Hippocampal formation (tissue), 2 donors: ENCODE measurements at places on chromosomes 4 and X.
A peak's percentile ranks its signal among the peaks of the same experiment; 100 is the strongest.

- no peak for DNase-seq
Observed at GRCh38 chrX:122475306-122475705, 708.8 kb upstream of the GRIA3 start.

DNA sequence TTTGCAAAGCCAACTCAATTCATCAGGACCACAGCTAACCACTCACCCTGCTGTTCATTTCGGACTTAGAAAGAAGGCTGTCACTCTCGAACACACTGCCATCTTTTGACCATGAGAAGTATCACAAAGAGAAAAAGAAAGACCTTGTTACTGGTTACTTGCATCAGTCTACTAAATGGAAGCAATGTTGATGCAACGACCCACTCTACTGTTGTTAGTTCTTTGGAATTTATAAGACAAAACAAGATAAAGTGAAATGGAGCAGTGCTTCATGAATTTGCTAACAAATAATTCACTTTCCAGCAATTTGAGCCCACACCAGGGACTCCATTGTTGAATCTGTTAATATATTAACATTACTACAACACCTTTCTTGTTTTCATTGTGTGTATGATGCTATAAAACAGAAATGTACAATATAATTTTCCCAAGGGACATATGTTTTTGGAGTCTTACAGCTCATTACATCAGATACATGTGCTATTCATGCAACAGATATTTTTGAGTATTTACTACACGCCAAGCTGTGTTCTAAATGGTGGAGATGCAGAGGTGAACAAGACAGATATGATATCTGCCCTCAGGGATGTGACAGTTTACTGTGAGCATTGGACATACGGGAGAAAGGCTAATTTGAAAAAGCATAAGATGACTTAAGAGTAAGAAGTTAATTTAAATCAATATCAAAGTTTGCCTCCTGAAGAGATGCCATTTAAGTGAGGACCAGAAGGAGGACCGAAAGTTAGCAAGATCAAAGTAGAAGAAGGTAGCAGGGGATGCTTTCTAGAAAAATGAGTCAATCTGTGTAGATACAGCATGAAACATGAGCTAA is 87.2 kb downstream of the AREG start:
- peak; percentile 49 for DNase-seq

- no peak for DNase-seq
Observed at GRCh38 chrX:16210061-16210460, 42.8 kb downstream of the MAGEB17 start.

- no peak for DNase-seq
Observed at GRCh38 chr4:159526172-159526571, 423.3 kb downstream of the RAPGEF2 start.

- DNase-seq, result no peak
Observed at GRCh38 chr4:39873823-39874222, 103.9 kb downstream of the PDS5A start.

GRCh38 chr4:89069481-89069880 is 12.5 kb upstream of the FAM13A start:
- no peak for DNase-seq

DNA sequence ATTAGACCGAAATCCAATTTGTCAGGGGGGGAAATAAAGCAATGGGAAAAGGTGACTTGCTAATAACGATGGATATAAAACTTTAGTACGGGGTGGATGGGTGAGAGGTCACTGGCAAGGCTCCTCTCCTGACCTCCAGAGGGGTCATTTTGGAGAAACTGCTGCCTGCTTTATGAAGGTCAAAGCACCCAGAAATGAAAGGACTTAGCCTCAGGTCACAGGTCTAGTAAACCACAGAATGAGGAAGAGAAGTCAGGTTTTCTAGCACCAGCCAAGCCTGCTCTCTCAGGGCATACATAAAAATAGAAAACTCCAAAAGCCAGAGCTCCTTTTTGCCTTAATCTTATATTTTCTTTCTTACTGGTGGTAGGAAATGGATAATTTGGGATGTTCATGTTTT is 134.2 kb downstream of the SHROOM3 start:
- no peak for DNase-seq

GRCh38 chr4:183430317-183430993 is 14.0 kb upstream of the CDKN2AIP start:
- no peak for DNase-seq

- DNase-seq, result no peak
Observed at GRCh38 chr4:176814770-176815169, 22.0 kb upstream of the VEGFC start.

DNA sequence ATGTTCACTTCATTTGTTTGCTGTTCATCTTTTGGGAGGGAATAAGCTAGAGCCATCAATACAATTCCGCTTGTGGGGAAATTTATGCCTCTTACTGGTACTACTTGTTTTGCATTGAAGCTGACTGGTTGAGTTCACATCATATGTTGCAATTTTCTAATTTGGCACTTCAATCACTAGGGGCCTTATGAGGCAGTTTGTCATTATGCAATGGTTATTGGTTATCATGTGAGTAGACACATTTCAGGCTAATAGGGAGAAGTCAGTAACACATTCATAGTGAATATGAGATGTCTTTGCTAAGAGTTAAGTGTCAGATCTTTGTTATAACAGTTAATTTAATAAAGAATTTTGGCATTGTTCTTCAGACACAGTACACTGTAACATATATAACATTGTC is 5.0 kb downstream of the RPL36A start:
- no peak for DNase-seq

DNA sequence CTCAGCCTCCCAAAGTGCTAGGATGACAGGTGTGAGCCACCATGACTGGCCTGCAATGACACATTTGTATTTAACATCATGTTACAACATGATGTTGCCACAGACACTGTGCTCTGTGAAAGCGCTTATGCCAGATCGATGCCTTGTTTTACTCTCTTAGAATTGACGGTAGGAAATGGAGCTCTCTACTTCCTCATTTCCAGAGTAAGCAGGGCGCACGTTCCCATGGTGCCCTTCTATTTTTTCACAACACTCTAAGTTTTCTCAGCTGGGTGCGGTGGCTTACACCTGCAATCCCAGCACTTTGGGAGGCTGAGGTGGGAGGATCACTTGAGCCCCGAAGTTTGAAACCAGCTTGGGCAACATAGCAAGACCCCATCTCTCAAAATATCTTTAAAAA is 60.7 kb upstream of the DHRSX start:
- no peak for DNase-seq

GRCh38 chrX:46573892-46574773 is 568 bp downstream of the CHST7 start:
- no peak for DNase-seq

DNA sequence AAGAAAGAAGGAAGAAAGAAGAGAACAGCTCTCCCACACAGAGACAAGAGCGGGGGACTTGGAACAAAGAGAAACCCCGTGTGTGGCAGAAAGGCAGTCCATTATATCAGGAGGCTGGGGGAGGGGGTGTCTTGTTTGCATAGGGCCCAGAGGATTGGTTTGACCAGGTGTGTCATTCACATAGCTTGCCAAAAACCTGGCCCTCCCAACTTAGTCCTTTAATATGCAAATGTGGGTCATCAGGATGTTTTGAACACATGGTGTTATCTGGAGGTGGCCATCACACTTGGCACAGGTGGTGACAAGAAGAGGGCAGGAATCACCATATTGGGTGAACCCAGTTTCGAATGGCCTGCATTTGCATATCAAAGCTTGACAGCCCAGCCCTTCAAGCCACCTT is 111.7 kb downstream of the LINC00632 start:
- no peak for DNase-seq

DNA sequence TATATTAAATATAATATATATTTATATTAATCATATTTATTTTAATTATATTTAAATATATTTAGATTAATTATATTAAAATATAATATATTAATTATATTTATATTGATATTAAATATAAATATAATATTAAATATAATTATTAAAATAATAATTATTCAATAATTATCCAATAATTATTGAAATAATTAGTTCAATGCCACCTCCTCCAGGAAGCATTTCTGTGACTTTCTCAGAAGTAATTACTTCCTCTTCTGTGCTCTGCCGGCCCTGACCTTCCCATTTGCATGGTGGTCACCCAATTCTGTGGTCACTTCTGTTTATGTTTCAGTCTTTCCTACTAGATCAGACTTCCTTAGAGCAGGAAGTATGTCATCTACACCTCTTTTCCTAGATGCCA is 45.8 kb downstream of the EVC2 start:
- no peak for DNase-seq

- DNase-seq, result peak; percentile 72
Observed at GRCh38 chr4:98565681-98566301, 92.6 kb downstream of the TSPAN5 start.

DNA sequence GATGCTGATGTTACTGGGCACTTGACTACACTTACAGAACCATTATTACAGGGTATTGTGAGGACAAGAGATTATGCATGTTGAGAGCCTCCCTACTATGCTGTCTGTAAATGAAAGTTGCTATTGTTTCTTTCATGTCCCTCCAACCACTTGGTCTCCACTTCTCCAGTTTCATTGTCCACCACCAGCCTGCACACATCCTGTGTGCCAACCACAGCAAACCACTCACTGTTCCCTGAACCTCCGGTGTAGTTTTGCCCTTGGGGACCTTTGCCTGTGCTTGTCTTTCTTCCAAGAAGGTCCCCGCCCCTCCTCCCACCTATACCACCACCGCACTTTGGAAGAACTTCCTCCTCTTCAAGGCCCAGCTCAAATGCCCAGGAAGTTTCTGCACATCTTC is 43.1 kb upstream of the AFF2 start:
- DNase-seq, result no peak

DNA sequence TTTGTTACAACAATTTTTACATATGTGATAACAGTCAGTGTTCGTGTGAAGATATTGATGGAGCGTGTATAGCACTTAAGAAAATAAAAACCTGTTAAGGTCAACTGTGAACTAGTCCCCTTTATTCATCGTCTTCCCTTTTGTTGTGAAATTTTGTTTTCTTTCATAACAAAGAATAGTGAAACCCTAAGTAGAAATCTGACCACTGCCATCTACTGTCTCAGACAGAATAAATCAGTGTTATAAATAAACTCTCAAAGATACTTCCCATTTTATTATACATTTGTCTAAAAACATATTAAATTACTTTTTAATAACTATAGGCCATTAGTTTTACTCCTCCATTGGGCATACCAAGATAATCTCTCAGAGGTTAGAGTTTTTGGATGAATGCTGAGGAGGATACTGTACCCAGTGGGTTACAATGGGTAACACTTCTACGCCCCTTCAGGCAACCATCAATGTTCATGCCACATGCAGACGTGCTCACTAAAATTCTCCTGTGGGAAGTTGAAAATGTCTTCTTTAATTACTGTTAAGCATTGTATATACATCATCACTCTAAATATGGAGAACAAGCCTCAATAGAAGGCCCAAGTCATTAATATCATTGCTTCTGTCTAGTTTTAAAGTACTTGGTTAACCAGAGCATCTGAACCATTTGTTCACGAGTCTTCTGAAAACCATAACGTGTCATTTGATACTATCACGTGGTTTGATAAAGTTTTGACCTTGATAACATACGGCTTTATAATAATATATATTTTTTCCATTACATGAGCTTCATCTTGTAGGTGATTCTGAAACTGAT is 171.2 kb downstream of the TMA16 start:
- DNase-seq, result no peak
